ENCODE measurements at places on chromosomes 13 and 19.
A peak's percentile ranks its signal among the peaks of the same experiment; 100 is the strongest.

- H3K27me3 ChIP-seq = no peaks in the 10 kb centered on the region
- no peak overlapping the region for H3K4me3 ChIP-seq
- no peak for DNase-seq
- no peaks in the 10 kb centered on the region for H3K4me1 ChIP-seq
- no peaks in the 10 kb centered on the region for H3K36me3 ChIP-seq
These were observed 433.2 kb upstream of the HTR2A start for GRCh38 chr13:47330031-47330430.

DNA sequence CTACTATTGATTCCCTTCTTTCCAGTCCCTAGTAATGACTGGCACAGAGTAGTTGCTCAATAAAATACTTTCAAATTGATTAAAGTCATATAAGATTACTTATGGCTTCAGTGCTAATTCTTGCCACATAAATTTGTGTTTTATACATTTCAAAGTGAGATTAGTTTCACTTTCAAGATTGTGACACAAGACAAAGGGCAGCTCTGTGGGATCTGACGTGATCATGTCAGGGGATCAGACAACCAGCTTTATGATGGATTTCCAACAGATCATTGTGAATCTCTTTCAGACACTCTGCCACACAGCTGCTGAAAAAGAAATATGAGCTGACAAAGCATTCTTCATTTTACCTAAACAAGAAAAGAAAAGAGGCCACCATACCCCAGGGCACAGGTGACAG, 73.4 kb upstream of the POMP start:
- H3K4me1 ChIP-seq = peaks cover 15% of the 10 kb centered on the region
- DNase-seq = no peak
- peaks cover 2% of the 10 kb centered on the region for H3K27me3 ChIP-seq
- no peak overlapping the region for H3K4me3 ChIP-seq
- no peak overlapping the region for H3K27ac ChIP-seq

- no peaks in the 10 kb centered on the region for H3K4me1 ChIP-seq
- DNase-seq = no peak
- H3K4me3 ChIP-seq = no peak overlapping the region
- H3K27me3 ChIP-seq = peaks cover 17% of the 10 kb centered on the region
- H3K27ac ChIP-seq = no peak overlapping the region
- no peaks in the 10 kb centered on the region for H3K36me3 ChIP-seq
These were observed 104.9 kb downstream of the RNF17 start for GRCh38 chr13:24868874-24869273.

DNA sequence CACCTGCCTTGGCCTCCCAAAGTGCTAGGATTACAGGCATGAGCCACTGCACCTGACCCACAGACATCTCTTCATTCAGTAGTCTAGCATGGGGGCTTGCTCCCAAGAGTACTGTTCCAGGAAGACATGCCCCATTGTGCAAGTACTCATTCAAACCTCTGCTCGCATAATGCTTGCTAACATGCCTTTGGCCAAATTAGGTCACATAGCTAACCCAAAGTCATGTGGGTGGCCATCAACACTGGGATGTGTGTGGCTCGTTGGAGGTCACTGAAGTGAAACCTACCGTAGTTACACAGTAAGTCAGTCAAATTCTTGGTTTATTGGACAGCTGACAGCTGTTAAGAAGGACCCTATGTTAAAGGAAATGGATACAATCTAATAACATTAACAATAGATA, 20.3 kb downstream of the RFXAP start:
- DNase-seq = no peak
- no peaks in the 10 kb centered on the region for H3K27me3 ChIP-seq
- no peak overlapping the region for H3K27ac ChIP-seq
- H3K4me1 ChIP-seq = peaks cover 4% of the 10 kb centered on the region
- no peak overlapping the region for H3K4me3 ChIP-seq

DNA sequence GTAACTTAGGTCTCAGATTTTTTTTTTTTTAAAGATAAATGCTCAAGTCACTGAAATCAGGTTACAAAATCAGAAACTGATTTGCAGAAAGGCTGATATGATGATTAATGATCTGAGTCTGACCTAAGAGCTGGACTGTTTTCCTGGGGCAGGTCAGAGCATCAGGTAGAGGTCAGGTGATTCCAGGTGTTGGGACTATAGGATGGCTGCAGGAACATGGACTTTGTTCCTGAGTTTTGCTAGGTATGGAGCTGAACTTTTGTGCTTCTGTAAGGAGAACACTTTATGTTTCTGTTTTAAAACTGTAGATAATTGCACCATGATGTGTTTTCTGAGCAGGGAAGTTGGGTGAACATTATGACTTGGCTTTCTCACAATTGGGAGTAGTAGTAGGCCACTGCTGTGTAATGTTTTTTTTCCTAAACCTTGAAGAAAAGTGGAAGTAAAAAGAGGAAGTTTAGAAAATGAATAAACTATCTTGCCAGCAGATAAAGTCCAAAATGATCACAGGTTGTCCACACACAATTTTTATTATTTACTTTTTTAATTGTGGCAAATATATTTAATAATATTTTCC, 297.2 kb downstream of the DCT start:
- no peak for DNase-seq
- H3K36me3 ChIP-seq = no peaks in the 10 kb centered on the region
- peaks cover 8% of the 10 kb centered on the region for H3K4me1 ChIP-seq
- H3K4me3 ChIP-seq = no peak overlapping the region
- H3K27ac ChIP-seq = no peak overlapping the region

DNA sequence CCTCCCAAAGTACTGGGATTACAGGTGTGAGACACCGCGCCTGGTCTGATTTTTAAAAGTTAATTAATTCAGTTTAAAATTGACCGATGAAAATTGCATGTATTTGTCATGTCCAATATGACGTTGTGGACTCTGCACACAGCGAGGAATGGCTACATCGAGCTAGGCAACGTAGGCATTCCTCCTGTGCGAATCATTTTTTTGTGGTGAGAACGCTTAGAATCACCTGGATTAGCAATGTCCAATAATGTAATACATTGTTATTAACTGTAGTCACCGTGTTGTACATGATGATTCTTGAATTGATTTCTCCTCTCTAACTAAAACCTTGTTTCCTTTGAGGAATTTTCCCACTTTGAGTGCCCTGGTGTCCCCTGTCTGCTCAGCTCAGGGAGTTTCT, 3.4 kb downstream of the LAIR2 start:
- H3K36me3 ChIP-seq = no peaks in the 10 kb centered on the region
- peaks cover 21% of the 10 kb centered on the region for H3K4me1 ChIP-seq
- H3K27ac ChIP-seq = no peak overlapping the region

DNA sequence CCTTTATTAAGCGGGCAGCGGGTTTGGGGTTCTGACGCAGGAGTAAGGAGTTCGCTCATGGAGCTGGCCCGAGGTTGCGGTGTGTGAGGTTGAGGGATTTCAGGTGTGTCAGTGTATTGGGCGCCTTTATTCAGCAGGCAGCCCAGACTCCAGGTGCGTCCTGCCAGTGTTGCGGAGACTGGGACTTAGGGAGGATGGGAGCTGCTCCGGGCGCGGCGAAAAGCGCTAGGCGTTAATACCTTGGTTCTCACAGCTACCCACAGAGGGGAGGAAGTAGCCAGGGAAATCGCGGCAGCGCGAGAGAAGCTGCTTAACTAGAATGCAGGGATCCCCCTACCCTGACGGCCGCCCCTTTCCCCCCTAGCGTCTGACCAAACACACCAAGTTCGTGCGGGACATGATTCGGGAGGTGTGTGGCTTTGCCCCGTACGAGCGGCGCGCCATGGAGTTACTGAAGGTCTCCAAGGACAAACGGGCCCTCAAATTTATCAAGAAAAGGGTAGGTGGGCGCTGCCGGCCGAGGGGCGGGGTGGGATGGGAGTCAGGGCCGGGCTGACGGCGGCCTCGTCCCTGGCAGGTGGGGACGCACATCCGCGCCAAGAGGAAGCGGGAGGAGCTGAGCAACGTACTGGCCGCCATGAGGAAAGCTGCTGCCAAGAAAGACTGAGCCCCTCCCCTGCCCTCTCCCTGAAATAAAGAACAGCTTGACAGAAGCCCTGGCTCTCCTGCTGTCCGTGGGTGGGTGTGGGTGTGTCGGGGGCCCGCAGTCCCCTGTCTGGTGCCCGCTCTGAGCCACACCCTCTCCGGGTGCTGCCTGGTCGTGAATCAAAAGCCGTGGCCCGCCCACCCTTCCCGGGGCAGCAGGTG, 1.1 kb downstream of the RPL36 start:
- peaks cover 31% of the 10 kb centered on the region for H3K4me1 ChIP-seq
- no peaks in the 10 kb centered on the region for H3K27me3 ChIP-seq
- peak overlapping the region; percentile 95 for H3K27ac ChIP-seq
- H3K36me3 ChIP-seq = peaks cover 42% of the 10 kb centered on the region
- DNase-seq = peak; percentile 76

DNA sequence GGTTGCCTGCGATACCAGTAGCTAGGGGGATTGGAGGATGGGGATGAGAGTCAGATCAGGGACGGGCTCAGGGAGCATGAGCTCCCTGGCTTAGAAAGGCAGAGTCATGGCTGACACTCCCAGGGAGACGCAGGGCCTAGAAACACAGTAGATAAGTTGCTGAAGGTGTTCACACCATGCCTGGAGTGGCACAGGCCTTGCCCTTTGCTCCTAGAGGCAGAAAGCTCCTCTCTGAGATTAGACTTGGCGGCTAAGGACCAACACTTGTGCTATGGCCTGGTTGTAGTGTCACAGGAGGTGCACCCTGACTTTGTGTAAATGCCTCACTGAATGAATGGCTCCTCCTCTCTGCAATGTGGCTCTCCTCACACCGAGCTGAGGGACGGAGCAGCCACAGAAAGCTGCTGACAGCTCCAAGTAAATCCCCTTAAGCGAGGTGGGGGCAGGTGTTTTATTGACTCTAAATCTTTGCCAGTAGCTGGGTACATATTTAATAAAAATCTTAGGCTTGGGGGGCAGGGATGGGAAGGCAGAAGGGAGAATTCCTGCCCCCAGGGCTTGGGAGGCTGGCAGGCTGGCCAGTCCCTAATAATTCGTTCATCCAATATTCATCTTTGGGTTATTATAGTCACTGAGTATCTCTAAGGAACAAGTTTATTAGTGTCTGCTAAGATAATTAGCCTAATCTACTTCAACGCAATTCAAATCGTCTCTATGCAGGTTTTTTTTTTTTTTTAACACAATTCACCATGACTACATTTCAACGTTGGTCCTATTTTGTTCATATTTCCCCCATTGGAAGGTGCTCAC, 54.9 kb downstream of the SIAH3 start:
- no peak overlapping the region for H3K27ac ChIP-seq
- H3K4me1 ChIP-seq = peaks cover 9% of the 10 kb centered on the region
- DNase-seq = no peak
- no peak overlapping the region for H3K4me3 ChIP-seq
- H3K27me3 ChIP-seq = no peaks in the 10 kb centered on the region
- H3K36me3 ChIP-seq = no peaks in the 10 kb centered on the region

DNA sequence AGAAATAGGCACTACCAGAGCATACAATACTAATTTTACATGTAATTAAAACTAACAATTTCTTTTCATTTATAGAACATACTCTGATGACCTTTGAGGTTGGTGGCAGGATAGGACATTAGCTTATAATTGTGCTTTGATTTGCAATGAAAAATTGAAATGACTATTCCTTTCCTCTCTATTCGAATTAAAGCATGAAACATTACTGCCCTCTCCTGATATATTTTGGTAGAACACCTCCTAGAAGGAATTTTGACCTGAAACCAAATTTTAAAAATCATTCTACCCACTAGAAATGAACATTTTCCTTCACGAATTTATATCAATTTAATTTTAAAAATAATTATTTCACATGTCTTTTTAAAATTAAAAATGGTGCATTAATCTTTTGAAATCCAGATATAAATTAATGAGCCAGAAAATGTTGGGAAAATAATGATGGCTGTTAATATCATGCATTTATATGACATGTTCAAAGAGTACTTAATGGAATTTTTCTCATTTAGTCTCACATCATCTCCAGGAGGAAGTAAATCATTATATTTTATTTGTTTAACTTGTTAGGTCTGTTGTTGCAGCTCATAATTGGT, 556.3 kb upstream of the ARGLU1 start:
- no peak overlapping the region for H3K27ac ChIP-seq
- DNase-seq = no peak
- H3K36me3 ChIP-seq = no peaks in the 10 kb centered on the region
- H3K4me1 ChIP-seq = no peaks in the 10 kb centered on the region

- no peak overlapping the region for H3K4me3 ChIP-seq
- H3K27ac ChIP-seq = no peak overlapping the region
- H3K4me1 ChIP-seq = no peaks in the 10 kb centered on the region
- H3K36me3 ChIP-seq = peaks cover 21% of the 10 kb centered on the region
- DNase-seq = no peak
These were observed 46.3 kb upstream of the KATNAL1 start for GRCh38 chr13:30353471-30354215.

DNA sequence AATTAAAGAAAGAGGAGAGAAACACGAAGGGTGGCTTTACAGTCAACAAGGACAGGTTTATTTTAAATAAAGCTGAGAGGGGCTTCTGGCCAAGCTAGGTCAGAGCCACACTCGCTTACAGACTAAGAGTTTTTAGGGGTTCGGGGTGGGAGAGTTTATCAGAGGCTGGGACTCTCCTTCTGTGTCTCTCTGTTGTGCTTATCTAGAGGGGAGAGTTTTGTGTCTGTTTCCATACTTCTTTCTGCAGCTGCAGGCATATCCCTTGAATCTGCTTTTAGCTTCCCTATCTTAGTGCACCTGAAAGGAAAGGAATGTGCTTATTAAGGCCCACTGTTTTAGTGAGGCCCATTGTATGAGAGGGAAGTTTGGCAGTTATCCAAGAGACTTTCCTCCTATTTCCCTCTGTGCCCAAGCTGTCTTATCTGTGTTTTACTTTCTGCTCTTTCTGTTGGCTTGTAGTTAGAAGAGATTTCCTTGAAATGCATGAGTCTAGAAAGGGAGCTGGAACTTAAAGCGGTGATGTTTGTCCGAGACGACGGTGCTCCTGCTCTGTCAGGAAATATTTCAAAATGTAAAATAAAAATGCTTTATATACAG, 275.3 kb downstream of the KCTD12 start:
- no peaks in the 10 kb centered on the region for H3K4me1 ChIP-seq
- H3K4me3 ChIP-seq = no peak overlapping the region
- no peaks in the 10 kb centered on the region for H3K27me3 ChIP-seq
- H3K27ac ChIP-seq = no peak overlapping the region
- H3K36me3 ChIP-seq = no peaks in the 10 kb centered on the region
- DNase-seq = no peak

DNA sequence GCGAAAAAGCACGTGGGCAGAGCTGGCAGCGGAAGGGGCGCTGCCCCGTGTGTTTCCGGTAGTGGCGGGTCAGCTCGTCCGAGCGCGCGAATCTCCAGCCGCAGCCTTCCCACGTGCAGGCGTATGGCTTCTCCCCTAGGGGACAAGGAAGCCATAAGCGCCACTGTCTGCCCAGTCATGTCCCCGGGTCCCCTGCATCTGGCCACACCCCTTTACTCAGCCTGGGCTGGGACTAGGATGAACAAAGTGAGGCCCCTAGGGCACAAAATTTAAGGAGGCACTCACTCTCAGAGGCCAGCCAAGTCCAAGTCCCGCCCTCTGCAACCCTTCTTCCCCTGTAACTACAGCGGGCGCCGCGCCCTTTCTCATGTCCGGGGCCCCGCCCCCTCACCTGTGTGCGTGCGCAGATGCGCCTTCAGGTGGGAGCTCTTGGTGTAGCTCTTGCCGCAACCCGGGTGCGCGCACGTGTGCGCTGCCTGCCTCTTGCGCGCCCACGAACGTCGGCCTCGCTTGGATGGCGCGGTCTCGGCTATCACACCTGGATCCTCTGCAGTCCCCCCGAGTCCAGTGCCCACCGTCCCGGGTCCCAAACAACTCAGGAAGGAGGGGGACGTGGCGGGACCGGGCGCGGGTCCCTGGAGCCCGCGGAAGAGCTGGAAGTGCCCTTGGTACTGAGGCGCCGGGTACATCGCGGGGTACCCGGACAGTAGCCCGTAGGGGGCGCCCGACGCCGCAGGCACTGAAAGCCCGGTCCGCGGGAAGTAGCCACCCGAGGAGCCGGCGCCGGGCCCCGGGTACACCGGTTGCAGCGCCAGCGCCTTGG, 1.9 kb downstream of the KLF1 start:
- peak overlapping the region; percentile 74 for H3K27ac ChIP-seq
- peaks cover 2% of the 10 kb centered on the region for H3K36me3 ChIP-seq
- H3K4me1 ChIP-seq = peaks cover 28% of the 10 kb centered on the region
- no peaks in the 10 kb centered on the region for H3K27me3 ChIP-seq
- DNase-seq = peak; percentile 96
- H3K4me3 ChIP-seq = peak overlapping the region; percentile 86
